ENCODE measurements at places on chromosomes 7 and 10.

DNA sequence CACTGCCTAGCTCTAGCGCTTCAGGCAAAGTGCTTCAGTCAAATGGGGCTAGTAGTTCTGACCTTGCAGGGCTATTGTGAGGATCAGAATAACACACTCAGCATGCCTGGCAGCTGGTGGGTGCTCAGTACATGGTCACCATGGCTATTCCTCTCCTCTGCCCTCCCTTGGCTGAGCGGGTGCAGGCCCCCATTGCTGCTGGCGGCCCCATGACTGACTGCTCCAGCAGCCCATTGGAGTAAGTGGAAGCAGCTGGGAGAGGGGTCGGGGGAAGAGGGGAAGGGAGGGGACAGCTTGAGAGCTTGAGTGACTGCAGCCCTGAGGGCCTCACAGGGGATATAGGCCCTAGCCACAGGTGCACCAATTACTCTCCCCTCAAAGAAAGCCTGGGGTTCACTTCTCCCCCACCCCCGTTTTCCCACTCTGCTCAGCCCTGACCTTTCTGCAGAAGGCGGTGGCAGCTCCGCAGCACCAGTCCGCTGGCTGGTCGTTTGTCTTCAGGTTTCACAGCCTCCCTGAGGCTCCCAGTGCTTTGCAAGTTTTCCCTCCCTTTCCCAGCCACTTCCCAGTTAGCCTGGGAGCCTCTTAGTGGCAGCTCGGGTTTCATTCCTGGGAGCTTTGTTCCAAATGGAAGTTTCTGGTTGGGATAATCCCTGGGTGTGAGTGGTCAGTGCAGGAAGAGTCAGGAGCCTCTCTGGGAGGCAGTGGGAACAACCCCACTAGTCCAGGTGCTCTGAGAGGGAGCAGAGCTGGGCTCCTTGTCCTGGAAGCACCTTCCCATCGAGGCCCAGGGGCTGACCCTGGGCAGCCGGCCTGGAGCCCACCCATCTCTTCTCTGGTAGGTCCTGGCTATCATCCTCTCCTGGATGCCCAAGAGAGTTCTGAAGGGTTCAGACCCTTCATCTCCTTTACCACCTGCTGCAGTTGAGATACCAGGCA is 16.3 kb downstream of the FGF8 start:
- no peak for DNase-seq

DNA sequence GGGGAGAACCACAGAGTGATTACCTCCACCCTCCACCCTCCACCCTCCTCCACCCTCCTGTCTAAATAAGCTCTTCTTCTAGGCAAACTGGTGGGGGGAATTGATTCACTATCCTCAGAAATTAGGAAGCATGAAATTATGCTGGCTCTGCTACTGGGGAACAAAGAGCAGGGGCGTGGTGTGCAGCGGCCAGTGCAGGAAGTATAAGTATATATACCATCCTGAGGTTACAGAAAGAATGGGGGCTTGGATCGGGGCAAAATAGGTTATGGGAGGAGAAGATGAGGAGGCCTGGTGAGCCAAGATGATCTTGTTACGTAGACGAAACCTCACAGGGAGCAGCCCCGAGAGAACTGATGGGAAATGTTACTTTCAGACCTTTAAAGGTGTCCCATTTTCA is 49.1 kb downstream of the SYPL1 start:
- DNase-seq: no peak

- DNase-seq: no peak
These were observed 33.5 kb upstream of the LEP start for GRCh38 chr7:128207609-128208008.

- DNase-seq: no peak
These were observed 43.9 kb upstream of the SRGN start for GRCh38 chr10:69043931-69044531.

- no peak for DNase-seq
These were observed 1.2 kb downstream of the DBF4 start for GRCh38 chr7:87877366-87878040.

- no peak for DNase-seq
These were observed 16.5 kb downstream of the WDR86 start for GRCh38 chr7:151393031-151393977.

- DNase-seq: no peak
These were observed 32.2 kb downstream of the SPOCK2 start for GRCh38 chr10:72056113-72056512.

DNA sequence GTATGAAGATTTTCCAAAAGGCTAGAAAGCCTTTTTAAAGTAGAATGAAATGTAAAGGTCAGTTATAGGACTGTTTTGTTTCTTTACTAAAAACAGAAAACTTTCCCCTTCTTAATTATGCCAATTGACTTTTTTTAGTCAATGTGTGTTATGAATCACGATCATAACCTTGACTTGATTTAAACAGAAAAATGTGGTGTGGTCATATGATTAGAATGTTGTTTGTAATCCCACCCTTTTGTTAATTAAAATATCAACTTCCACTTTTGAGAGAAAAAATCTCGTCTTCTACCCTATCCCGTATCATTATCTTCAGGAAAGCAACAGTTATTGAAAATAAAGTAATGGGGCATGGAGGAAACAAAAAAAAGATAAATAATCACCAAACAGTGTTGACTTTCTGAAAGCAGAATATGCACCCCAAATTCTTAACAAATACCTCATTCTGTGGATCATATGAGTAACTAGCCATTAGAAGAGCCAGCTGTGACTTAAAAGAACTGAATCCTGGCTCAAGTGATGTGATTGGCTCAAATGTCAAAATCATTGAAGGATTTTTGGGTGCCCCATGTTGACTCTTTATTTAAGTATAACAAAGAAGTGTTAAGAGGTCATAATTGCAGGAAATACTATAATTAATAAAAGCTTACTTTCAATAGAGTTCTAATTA is 32.3 kb upstream of the SLC16A12 start:
- no peak for DNase-seq

- no peak for DNase-seq
These were observed 70.1 kb downstream of the ELFN1 start for GRCh38 chr7:1740214-1740613.

- DNase-seq: no peak
These were observed 43.9 kb downstream of the STK32C start for GRCh38 chr10:132263866-132264265.

GRCh38 chr7:87599336-87599735 is 1.3 kb downstream of the ABCB1 start:
- DNase-seq: no peak

GRCh38 chr10:98748298-98748697 is 301.6 kb upstream of the HPS1 start:
- DNase-seq: no peak

GRCh38 chr10:79413196-79413595 is 32.2 kb downstream of the ZCCHC24 start:
- no peak for DNase-seq

- no peak for DNase-seq
These were observed 29.8 kb downstream of the SEM1 start for GRCh38 chr7:96679886-96680285.

DNA sequence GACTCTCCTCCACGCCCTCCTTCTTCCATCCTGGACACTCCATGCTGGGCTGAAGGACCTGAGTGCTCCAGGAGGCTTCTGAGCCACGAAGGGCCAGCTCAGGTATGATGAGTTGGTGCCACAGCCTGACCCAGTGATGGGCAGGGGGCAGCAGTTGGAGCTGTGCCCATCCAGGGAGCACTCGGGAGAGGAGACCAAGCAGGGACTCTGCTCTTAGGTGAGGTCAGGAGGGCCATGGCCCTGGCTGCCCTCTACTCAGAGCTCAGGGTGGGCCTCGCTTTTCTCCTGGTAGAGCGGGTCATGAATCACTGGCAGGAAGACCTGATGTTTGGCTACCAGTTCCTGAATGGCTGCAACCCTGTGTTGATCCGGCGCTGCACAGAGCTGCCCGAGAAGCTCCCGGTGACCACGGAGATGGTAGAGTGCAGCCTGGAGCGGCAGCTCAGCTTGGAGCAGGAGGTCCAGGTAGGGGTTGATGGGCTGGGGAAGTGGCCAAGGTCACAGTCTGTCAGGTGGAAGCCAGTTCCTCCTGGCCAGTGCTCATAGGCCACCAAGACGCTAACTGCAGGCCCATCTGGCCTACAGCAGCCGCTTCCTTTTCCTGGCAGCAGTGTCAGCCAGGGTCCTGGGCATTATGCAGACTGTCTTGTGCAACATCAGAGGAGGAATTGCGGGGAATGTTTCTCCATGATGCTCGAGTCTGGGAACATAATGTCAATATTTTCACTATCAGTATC is 50.8 kb downstream of the ALOX5 start:
- DNase-seq: no peak

DNA sequence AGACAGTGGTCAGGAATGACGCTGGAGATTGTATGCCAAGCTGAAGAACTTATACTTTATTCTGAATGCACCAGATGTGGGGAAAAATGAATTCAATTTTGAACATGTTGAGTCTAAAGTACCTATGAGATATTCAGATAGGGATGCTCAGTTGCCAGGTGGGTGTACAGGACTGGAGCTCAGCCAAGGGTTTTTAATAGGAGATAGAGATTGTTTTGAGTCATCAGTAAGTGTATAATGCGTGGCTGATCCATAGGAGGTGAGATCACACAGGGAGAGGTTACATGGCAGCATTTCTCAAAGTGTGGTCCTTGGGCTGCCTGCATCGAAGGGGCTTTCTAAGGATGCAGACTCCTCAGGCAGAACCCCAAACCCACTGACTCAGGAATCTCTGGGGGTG is 6.8 kb upstream of the HIPK2 start:
- no peak for DNase-seq

DNA sequence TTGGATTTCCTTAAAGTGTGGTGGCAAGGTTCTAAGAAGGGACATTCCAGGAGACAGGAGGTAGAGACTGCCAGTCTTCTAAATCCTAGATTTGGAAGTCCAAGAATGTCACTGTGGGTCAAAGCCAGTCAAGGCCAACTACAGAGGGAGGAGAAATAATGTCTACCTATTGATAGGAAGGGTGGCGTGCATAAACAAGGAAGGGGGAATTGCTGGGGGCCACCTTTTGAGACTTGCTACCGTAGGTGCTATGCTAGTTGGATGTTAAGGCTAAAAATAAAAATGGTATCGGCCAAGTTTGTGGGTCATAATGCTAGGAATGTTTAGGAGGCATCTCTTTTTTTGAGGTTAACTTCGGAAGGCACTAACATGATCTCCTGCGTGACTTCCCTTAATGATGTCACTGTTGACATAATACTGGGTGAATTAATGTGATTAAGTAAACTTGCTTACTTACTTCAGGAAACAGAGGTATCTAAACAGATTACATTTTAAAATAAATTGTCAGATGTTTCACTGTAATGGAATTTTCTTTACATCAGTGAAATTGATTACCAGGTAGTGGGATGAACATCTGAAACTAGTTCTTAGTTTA is 4.8 kb downstream of the BTRC start:
- DNase-seq: no peak

DNA sequence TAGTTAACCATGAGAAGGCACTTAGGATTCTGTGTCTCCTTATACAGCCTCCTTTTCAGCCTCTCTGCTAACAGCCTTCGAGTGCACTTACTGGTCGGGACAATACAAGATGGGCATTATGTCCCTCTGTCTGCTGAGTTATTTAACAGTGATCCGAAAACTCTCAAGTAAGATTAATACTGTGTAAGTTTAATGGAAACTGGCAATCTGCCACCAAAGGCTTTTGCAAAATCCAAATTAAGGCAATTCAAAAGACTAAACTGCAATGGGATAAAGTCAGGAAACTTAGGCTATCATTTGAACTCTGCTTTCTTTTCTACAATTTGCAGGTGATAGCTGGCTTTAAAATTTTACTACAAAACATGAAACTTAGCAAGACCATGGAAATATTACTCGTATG is 477.8 kb downstream of the TFEC start:
- DNase-seq: no peak

GRCh38 chr7:74030861-74031260 is 2.9 kb downstream of the ELN start:
- no peak for DNase-seq

DNA sequence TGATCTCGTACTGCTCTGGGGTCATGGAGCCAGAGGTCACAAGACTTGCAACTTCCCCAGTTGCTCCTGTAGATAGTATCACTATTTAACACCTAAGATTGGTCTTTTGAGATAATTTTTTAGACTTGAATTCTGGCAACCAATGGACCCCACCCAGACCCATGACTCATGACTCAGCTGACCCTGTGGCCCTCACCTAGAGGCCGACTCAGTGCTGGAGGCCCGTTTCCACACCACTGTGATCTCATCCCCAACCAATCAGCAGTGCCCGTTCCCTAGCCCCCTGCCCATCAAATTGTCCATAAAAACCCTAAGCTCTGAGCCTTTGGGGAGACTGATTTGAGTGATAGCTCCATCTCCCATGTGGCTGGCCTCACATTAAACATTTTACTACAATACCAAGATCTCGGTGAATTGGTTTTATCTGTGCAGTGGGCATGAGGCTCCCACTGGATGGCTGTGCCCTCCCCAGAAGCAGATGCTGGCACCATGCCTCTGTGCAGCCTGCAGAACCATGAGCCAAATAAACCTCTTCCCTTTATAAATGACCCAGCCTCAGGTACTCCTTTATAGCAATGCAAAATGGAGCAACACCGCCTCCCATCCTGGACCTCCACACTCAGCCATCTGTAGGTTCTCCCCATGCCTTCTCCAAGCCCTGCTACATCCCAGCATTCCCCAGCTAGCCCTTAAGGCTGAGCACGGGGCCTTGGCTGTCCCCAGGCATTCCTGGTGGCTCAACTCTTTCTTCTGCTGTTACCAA is 98.8 kb downstream of the PRKAG2 start:
- no peak for DNase-seq

- DNase-seq: no peak
These were observed 239.1 kb downstream of the KCNMA1 start for GRCh38 chr10:77398558-77398957.

DNA sequence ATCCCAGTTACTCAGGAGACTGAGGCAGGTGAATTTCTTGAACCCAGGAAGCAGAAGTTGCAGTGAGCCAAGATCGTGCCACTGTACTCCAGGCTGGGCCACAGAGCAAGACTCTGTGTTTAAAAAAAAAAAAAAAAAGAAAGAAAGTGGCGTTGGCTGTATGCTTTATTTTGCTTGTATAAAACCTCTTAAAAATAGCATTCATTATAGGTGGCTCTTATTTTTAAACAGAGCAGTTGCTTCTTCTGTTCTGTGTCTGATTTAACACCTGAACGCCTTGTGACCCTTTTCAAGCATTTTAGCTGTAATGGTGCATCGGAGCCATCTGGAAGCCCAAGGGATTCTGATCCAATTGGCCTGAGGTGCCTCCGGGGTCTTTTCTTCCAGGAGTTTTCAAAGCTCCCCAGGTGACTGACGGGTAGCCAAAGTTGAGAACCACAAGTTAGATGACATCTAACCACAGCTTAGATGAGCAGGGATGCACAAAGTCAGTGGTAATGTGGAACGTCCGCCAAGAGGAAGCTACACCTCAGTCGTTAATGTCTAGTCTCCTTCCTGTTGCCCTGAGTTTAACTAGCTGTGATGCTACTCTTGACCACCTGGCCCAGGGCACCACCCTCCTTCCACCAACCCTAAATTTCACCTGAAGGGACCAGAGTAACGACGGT is 274.6 kb upstream of the KLF6 start:
- no peak for DNase-seq

DNA sequence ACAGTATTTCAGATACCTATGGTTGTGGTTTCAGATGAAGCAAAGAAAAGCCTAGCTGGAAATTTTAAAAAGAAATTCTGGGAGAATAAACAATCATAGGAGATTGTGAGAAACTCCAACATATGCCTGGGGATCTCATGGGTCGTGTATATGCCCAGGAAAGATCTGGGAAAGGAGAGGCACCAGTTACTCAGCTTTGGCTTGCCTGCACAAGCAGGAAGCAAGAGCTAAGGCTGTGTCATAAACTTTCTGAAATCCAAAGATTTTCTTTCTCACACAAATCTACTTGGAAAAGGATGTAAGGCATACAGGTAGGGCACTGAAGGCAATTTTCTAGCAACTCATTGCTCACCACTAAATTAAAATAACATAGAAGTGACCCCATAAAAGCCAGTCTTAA is 373.6 kb downstream of the CDC14C start:
- DNase-seq: no peak
